NCI-H82 (cell line): ENCODE measurements at places on chromosomes 5 and 9.

GRCh38 chr9:22073349-22073748 lies 64.2 kb upstream of the CDKN2B start:
- DNase-seq = no peak

DNA sequence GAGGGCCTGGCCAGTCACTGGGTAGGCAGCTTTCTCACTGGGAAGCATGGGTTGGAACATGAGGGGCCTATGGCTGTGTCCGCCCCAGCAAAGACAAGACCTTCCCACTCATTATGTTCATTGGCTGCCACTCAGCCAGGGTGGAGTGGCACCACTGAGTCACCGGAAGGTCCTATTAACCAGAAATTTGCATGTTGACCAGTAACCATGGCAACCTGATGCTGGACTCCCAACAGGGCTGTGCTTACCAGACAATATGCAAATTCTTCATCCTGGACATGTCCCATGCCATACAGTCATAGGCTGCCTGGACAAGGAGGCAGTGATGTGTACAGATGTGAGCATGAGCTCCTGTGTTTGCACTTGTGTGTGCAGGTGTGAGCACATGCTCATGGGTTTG lies 66.7 kb downstream of the PSD2 start:
- no peak for DNase-seq

DNA sequence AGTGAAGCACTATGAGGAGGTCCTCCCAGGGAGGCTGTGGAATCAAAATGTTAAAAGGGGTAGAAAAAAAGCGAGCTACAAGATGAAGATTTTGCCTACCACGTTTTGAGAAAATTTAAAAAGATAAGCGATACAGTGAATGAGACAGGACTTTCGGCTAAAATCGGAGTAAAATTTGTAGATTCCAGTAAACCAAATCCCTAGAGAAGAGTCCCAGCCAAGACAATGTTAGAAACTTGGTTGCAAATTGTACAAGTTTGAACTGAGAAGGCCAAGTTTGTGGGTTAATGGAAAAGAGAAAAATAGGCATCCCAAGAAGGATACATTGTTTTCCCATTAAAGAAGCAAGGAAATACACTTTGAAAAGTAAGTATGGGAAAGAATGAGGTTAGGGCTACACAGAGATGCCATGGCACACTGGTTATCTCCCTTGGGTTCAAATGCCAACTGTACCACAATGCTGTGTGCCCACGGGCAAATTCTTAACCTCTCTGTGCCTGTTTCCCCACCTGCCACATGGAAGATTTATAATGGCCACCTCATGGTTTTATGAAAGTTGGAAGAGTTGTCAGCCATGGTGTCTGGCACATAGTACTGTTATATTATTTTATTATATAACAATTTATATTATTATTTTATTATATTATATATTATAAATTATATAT lies 16.2 kb upstream of the MGAT1 start:
- no peak for DNase-seq

DNA sequence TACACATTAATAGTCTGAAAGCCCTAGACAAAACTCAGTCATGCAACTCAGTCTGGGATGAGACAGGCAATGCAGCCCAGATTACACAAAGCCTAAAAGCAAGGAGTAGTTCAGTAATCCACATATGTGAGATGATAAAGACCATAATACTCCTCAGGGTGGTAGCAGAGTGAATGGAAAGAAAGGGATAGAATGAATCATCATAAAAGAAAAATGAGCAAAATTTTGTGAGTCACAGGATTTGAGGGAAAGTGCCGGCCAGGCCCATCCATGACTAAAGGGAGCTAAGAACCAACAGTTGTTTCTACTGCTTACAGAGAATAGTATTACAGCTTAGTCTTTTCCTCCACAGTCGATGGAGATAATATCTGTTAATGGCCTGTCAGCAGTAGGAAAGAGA lies 90.0 kb upstream of the POU5F2 start:
- DNase-seq = no peak

GRCh38 chr9:14349146-14349446 lies 35.2 kb upstream of the NFIB start:
- no peak for DNase-seq

DNA sequence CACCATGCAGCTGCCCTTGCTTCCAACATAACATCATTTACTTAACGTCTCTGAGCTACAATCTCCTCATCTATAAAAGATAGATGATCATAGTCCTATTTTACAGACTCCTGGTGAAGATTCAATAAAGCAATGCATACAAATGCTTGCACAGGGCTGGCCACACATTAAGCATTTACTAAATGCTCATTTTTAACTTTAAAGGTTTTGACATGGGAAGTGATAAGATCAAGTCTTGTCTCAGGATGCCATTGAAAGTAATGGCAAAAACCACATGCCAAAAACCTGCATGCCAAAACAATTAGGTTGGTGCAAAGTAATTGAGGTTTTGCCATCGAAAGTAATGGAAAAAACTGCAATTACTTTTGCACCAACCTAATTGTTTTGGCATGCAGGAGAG lies 181.2 kb upstream of the ADRA1B start:
- DNase-seq = no peak

DNA sequence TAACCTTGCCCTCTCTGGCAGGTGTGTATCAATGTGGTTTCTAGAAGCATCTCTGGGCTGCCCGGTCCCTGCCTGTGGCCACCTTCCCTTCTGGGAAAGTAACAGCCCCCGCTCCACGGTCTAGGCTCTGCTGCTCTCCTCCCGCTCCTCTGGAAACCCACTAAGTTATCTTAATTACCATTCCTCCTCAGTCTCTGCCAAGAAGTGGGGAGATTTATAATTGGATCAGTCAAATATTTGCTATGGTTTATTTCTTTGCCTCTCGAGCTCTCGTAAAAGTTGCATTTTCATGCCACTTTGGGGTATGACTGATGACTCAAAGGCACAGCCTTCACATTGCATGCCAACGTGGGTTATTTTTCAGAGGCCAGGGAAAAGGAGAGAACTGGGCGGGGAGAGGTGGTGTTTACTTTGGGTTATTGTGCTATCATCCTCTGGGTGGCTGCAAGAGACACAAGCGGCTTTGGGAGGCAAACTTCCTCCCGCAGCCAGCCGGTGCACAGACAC lies 205.3 kb upstream of the WWC1 start:
- peak; percentile 74 for DNase-seq
